ENCODE measurements at places on chromosomes 3 and 15.
A peak's percentile ranks its signal among the peaks of the same experiment; 100 is the strongest.

- DNase-seq: no peak
Observed at GRCh38 chr3:32148351-32148750, 41.9 kb downstream of the GPD1L start.

- no peak for DNase-seq
Observed at GRCh38 chr3:86416334-86416733, 574.6 kb downstream of the VGLL3 start.

GRCh38 chr3:123773681-123774431, 110.3 kb downstream of the MYLK start:
- DNase-seq: no peak

DNA sequence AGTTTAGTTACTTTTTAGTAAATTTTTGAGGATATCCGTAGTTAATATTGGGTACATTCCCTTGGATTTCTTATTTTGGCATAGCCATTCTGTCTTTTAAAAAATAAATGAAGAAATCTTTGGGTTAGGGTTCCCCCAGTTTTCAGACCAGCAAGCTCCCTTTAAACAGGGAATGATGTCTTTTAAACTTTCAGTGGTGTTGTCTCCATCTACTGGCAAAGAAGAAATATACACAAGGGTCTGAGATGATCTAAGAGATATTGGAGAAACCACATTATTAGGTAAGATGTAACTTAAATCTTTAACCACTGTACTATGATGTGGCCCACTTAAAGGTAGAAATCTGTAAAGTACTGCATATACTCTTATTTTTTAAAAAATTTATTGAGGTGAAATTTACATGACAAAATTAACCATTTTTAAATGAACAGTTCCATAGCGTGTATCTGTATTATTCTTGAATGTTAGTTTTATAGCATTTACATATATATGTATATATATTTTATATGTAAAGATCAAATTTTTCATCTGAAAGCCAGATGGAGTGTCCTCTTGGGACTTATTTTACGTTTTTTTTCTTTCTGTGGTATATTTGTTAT, 35.1 kb upstream of the EIF3J start:
- no peak for DNase-seq

- no peak for DNase-seq
Observed at GRCh38 chr15:74213858-74214284, 11.3 kb upstream of the STRA6 start.

GRCh38 chr3:69823743-69824142, 84.5 kb downstream of the MITF start:
- DNase-seq: no peak

DNA sequence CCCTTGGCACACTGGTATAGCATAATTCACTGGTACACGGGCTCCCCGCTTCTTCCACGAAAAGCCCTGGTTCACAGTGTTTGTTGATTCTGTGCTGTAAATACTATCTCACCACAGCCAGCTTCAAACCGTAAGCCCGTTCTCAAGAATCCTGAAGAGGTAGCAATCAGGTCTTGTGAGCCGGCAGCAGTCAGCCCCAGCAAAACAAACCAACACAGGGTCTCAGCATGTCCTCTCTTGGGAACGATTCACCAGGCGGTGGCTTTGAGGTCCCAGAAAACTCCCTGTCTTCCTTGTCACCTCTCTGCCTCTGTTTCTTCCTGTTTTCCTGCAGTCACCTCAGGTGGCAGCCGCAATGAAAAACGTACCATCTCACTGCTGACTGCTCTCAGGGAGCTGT, 19.1 kb upstream of the FAM3D start:
- no peak for DNase-seq

GRCh38 chr3:139534992-139535879, 4.3 kb downstream of the RBP1 start:
- no peak for DNase-seq

- peak; percentile 34 for DNase-seq
Observed at GRCh38 chr3:68057637-68058320, 403.4 kb upstream of the SUCLG2 start.

- DNase-seq: no peak
Observed at GRCh38 chr3:132726341-132726823, 4.2 kb upstream of the NPHP3 start.

DNA sequence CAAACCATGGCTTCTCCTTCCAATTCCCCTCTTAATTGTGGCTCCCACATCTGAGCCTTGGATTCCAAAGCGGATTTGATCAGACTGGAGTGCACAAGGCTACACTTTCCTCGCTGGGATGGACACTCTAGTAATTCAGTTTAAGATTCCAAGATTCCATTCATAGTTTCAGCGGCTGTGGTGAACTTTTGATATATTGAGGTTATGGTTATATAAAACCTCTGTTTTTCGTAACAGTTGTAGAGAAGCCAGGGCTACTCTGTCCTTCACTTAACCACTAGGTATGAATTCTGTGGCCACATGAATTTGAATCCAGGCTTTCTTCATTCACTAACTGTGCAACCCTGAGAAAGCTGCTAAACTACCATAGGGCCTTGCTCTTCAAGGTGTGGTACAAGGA, 67.9 kb upstream of the KY start:
- DNase-seq: no peak

DNA sequence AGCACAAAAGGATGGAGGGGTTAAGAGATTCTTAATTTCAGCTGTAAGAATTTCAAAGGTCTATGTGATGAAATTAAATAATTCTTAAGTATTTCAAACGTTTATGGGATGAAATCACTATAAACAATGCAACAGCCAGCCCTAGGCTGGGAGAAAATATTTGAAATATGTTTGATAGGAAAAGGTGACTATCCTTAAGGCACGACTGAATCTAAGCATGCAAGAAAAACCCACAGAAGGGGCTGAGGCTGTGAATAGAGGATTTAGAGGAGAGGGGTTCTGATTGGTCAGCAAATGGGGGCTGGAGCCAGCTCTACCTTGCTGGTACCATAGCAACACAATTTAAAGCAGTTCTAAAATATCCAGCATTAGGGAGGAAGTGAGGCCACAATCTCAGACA, 220.8 kb upstream of the ATP10A start:
- DNase-seq: no peak

GRCh38 chr3:36575241-36575640, 189.1 kb downstream of the DCLK3 start:
- DNase-seq: no peak

DNA sequence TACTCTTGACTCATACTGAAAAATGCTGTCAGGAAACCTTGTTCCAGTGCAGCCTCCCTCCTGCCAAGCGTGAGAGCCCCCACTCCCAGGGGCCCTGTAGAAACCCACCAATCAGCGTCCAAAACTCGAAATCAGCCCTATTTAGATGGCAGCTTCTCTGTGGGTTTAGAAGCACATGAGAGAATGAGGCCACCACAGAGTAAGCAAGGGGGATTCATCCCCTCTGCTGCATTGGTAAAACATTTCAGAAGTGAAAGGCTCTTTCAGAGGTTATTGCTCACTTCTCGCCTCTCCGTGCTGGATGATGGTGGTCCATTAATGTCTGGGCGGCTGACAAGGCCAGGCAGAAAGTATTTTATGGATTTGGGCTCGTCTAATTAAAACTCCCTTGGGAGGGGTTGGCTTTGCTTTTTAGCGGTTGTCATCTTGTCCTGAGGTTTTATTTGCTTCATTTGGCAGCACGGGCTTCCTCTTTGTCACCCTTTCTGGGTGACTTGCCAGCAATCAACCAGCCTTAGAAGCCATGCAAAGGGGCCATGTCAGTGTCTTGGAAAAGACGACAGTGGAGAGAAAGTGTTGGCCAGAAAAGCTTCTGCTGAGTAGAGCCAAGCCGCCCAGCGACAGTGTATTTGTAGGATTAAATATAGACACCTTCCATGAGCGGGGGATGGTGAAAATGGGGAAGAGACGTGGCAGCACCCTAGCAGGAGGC, 145.5 kb downstream of the ATP10A start:
- DNase-seq: no peak

GRCh38 chr3:123861081-123861836, 22.9 kb downstream of the MYLK start:
- no peak for DNase-seq

DNA sequence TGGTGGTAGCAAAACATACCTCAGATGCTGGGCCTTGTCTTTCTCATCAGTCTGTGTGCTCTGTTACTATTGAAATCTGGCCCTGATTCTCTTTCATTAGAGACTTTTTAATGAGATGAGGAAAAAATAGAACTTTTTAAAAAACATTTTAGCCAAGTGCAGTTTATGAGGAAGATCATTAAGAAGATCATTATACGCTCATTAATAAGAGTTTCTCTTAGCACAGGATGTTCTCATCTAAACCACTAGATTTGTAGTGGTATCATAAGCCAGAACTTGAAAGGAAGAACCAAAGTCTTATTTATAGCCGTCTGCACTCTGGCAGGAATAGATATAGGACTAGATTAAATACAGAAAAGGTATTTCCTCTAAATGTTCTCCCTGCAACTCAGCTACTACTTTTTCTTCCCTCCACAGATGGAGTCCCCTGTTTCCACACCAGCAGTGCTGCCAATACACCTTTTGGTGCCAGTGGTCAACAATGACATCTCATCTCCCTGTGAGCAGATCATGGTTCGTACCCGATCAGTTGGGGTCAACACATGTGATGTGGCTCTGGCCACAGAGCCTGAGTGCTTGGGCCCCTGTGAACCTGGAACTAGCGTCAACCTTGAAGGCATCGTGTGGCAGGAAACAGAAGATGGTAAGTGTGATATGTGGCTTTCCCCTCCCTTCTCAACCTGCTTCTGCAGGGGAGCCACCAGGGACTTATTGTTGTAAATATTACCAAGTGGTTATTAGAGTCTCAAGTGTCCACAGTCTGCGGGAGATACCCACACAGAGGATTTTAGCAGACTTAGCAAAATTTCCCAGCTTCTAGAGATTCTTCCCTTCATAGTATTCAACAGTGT, 152.8 kb downstream of the RBPMS2 start:
- DNase-seq: peak; percentile 63

GRCh38 chr3:66407611-66408218, 93.1 kb downstream of the LRIG1 start:
- DNase-seq: peak; percentile 57

- no peak for DNase-seq
Observed at GRCh38 chr15:63037976-63038720, 4.4 kb upstream of the TPM1 start.

GRCh38 chr3:172786036-172786435, 35.5 kb downstream of the ECT2 start:
- no peak for DNase-seq

DNA sequence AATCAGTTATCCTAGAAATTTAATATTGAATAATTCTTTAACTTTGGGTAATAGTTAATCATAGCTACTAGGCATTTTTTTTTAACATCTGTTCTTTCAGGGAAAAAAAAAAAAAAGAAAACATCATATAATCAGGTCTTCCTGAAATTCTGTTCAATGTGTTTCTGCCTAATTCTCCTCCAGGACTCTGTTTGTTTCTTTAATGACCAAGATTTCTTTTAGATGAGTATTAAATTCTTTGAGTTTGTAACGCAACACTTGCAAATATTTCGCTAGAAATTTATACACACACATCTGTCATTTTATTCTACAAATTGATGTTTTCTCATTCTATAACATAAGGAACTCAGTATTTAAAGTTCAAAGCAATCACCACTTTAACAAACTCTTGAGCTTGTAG, 56.7 kb downstream of the ALCAM start:
- DNase-seq: no peak

DNA sequence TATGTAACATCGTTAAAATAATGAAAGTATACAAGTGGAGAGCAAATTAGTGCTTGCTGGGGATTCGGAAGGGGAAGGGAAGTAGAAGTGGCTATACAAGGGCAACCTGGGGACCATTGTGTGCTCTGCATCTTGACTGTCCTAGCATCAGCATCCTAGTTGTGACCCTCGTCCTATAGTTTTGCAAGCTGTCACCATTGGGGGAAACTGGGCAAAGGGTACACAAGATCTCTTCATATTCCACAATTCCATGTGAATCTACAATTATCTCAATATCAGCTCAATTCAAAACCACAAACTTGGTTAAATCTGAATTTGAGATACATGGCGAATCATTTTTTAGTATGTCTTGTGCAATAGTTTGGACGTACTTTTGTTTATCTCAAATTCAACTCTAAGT, 30.9 kb downstream of the WNT7A start:
- no peak for DNase-seq

DNA sequence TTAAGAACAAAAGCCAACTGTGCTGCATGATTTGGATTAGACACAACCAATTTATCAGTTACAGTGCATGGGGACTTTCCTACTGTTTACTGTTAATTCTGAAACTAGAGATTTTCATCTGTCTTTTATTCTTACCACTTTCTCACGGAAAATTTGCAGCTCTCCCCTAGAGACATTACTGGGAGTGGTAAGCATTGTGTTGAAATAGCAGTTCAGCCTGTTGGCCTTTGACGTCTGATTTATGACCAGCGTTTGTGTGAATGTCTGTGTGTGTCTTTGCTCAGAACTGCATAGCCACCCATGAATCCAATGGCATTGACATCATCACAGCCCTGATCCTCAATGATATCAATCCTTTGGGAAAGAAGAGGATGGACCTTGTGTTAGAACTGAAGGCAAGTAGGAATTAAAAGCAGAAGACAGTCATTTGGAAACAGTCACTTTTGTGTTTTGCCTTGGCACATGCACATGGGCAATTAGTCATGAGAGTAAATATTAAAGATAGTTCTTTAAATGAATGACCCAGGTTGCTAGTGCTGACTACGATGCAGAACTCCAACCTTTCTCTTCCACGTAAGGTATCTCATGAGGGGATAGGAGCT, 202.2 kb upstream of the BHLHE40 start:
- peak; percentile 61 for DNase-seq

DNA sequence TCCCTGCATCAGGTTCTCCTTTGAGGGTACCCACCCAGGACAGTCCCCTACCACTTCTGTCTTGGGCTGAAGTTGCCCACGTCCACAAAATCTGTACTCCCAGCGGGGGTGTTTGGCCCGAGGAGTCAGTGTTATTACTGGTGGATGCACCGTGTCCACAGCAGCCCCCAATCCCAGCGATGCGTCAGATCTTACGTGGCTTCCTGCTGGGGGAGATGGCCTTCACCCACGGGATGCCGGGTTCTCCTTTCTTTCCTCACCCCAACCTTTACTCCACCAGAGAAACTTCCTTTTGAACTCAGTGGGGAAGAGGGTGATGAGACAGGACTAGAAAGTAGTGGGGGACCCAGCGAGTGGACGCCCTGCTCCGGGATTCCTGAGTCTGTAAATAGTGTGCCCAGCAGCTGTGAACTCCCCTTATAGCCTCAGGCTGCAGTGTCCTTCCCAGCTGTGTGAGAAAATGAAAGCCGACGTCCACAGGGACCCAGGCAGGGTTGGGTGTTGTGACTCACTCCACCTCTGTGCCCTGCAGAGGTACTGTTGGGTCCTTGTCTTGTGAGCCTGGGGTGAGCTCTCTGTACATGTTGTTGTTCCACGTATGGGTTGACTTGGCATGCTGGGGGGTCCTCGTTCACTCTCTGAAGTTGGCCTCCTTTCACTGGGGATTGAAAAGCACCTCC, 31.5 kb downstream of the CRTAP start:
- DNase-seq: no peak

- no peak for DNase-seq
Observed at GRCh38 chr3:60403866-60404265, 847.4 kb downstream of the FHIT start.

DNA sequence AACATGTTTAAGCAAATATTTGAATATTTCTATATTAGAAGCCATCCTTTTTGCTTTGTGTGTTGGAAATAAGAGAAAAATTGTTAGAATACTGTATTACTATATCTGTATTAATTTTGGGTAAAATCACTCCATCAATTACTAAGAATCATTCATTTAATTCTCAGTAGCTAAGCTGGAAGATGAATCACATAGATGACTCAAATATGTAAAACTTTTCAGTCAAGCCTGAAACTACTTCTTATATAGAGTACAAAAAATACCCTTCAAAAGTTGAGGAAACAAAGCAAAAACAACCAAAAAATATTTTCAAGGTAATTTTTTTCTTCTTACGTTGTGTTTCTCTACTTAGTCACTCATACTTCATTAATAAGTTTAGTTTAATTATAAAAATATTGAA, 205.7 kb upstream of the ROBO1 start:
- DNase-seq: no peak
